NAMALWA (cell line): ENCODE measurements at places on chromosomes 16 and 17.

DNA sequence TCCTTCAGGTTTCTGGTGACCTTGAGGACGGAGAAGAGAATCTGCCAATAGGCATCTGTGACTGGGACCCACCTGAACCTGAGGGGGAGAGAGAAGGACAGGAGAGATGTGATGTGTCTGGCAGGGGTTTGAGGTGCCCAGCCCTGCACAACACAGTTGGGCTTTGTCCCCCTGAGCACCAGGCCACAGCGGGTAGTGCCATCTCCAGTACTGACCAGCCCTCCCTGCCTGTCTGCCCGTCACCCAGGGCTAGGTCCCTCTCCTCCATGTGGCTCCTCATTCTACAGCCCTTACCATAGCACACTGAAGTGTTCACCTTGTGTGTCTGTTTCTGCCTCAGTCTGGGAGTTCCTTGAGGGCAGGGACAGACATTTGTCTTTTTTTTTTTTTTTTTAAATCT, 30.8 kb downstream of the NLRP1 start:
- no peak for DNase-seq

DNA sequence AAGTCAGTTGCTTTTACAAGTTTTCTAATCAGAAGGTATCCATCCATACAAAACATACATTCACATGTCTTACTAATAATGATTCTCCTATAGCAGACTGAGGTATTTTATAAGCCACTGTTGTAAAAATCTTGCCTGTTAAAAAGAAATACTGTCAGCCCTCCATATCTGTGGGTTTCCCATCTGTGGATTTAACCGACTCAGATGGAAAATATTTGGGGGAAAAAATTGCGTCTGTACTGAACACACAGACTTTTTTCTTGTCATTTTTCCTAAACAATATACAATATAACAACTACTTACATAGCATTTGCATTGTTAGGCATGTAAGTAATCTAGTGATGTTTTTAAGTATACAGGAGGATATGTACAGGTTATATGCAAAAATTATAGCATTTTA, 90.4 kb downstream of the PARN start:
- no peak for DNase-seq

DNA sequence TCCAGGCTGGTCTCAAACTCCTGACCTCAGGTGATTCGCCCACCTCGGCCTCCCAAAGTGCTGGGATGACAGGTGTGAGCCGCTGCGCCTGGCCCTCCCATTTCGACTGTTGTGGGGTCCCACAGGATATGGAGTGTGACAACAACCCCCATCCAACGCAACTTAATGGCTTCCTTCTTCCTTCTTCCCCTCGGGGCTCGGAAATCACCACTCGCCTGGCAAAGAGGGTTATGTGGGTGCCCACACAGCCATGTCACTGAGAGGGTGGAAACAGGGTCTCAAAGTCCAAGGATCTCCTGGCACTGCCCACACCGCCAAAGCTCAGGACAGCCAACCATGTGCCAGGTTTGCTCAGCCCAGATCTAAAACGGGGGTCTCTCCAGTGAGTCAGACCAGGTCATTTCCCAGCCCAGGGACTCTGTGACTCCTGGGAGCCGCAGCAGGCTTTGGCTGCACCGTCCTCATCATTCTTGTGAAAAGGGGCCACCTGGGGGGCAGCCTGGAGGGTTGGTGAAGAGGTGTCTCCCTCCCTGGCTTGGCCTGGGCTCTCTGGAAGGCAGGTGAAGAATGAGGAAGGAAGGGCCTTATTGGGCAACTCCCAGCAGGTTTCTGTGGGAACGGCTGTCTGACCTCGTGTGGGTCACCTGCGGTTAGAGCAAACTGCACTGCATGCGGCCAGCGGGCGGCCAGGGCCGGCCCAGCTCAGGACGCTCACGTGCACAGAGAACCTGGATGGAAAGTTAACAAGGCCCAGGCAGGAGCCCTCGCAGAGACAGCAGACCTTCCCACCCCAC, 25.3 kb upstream of the LITAF start:
- DNase-seq = no peak

GRCh38 chr17:35799942-35800341, 4.5 kb upstream of the MMP28 start:
- no peak for DNase-seq

GRCh38 chr16:86662195-86662594, 83.8 kb downstream of the FOXL1 start:
- DNase-seq = no peak

GRCh38 chr16:17283016-17283415, 187.7 kb downstream of the XYLT1 start:
- DNase-seq = no peak

DNA sequence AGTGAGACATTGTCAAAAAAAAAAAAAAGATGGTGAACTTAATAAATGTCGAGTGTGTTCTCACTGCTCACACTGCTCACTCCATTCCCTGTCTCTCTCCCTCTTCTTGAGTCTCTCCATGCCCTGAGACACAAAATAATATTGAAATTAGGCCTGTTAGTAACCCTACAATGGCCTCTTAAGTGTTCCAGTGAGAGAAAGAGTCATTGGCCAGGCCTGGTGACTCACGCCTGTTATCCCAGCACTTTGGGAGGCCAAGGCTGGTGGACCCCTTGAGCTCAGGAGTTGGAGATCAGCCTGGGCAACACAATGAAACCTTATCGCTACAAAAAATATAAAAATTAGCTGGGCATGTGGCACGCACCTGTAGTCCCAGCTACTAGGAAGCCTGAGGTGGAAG, 16.2 kb upstream of the CSF3 start:
- DNase-seq = no peak

DNA sequence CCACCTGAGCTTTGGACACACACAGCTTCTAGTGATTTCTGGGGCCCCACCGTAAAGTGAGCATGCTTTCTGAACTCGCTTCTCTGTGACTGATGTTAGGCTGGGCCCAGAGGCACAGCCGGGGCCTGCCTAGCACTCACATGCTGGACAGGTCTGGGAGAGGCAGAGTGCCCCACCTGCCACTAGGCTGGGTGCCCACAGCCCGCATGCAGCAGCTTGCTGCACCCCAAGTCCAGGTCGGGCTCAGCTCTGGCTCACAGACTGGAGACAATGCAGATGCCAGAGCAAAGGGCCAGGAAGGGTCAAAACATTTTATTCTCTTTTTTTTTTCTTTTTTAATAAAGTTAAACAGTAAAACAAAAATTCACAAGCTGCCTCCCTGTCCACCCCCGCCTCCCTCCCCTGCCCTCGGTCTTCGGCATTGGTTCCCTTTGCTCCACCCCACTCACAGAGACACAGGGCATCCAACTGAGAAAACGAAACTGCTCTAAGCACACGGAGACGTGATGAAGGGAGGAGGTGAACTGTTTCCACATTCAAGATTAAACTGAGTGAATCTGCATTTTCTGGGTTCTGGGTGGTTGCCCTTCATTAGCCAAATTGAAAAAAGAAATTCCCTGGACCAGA, 9.7 kb downstream of the CNP start:
- DNase-seq = no peak

GRCh38 chr17:64399071-64399766, 8.6 kb upstream of the PECAM1 start:
- no peak for DNase-seq

- DNase-seq = peak; percentile 46
Observed at GRCh38 chr17:81665205-81666091, 957 bp downstream of the OXLD1 start.

DNA sequence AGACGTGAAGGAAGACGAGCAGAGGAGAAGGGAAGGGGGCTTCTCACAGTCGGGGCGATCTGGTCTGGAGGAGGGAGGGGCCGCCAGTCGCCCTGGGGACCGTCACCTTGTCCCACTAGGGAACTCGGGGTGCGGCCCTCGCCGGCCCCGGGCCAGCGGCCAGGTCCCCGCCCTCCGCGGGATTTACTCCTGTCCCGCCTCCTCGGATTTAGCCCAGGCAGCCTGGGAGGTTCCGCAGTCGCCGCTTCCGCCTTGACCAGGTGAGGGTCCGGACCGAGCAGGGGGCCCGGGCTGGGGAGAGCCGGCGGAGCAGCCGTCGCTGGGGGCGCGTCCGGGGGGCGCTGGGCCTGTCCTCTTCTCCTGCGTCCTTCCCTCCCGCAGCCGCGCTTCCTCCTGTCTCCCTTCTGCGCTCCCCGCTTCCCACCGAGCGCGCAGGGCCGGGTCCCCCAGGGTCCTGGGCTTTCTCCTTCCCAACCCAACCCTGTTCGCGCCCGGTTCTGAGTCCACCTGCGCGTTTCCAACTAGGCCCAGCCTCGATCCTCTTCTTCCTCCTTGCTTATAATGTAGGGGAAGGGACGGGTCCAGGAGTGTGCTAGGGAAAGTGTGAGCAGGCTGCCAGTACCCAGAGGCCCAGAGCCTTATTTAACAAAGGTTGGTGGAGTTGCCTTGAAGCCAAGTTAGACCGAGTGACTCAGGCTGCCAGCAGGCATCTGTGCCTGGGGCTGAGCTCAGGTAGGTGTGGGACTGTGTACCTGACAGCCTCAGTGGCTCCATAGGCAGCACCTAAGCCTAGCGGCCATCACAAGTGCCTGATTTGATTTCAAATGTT, at the start of gene TNK1:
Gene TNK1, plus strand, starts transcription at position 235 of the 829 bp plus-strand sequence. CDS start 1,838 bp downstream, outside the sequence.
- DNase-seq = no peak

- DNase-seq = no peak
Observed at GRCh38 chr17:71801301-71801700, 319.5 kb upstream of the SOX9 start.

DNA sequence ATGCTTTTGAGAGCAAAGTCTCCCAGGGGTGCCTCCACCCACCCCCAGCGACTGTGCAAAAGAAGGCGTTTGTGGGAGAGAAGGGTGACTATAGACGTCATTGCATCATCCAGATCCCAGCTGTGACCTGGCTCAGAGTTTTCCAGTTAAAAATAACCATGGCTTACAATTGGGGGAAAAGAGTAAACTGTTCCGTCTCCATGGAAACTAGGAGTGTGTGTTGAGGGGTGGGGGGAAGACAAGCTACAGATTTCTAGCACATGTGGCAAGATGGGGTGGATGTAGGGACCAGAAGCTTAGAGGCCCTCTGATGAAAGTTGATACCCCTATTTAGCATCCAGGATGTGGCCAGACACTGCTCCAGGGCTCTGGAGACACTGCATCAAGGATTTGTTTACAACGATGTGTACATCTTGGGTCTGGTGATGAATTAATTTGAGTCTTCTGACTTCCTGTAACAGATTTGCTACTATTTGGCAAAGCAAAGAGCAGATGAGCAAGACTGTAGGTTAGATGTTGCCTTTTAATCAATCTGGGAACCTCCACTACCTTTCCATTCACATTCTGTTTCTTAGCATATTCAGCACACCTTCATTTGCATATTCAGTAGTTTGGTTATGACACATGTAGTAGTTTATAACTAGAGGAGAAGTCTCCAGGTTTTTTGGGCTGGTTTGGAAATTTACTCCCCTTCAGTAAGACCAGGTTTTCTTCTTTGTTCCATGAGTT, 6.2 kb upstream of the DUSP14 start:
- DNase-seq = peak; percentile 24

DNA sequence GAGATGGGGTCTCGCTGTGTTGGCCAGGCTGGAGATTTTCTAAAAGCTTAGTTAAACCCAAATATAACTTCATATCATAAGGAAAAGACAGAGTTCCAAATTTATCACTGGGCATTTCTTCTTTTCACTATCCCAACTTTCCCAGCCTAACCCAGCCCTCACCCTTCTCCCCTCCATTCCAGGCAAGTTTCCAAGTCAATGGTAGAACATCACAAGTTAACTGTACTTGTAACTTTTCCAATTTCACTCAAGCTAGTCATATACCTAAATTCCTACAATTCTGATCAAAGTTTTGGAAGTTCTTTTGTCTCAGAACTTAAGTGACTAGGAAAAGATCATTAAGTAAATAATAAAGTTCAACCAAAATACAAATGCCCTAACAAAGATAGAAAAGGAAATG, 61.2 kb downstream of the USP32 start:
- DNase-seq = no peak

DNA sequence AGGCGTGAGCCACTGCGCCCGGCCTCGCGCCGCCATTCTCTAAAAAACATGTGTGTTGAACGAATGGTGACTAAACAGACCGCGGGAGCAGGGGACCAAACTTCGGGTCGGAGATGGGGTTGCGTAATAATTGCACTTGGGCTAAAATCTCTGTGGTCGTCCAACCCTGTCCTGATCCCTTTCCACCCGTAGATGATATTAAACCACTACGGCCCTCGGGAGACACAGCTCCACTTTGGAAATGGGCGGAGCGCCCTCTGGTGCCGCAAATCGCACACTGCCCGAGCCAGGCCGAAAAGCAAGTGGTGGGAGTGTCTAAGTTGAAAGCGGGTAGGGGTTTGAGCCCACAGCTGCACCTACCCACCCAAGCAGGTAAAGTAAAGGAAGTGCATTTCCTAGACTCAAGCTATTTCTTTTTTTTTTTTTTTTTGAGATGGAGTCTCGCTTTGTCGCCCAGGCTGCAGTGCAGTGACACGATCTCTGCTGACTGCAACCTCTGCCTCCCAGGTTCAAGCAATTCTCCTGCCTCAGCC, 17.0 kb downstream of the CAVIN1 start:
- peak; percentile 84 for DNase-seq

DNA sequence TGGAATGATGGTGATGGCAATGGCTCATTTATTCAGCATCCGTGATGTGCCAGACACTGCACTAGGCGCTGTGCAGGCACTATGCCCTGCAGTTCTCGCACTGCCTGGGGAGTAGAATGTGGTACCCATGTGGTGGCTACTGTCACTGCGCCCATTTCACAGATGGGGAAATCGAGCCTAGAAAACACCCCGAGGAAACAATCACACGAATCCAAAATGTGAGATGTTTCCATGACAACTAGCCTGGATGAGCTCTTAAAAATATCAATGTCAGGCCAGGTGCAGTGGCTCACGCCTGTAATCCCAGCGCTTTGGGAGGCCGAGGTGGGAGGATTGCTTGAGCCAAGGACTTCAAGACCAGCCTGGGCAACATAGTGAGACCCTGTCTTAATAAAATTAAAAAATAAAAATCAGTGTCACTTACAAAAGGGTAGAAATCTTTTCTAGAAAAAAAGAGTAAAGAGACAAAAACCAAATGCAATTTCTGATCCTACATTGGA, 57.9 kb upstream of the TNRC6A start:
- peak; percentile 22 for DNase-seq

GRCh38 chr16:48446534-48446920, 61.3 kb upstream of the SIAH1 start:
- no peak for DNase-seq

DNA sequence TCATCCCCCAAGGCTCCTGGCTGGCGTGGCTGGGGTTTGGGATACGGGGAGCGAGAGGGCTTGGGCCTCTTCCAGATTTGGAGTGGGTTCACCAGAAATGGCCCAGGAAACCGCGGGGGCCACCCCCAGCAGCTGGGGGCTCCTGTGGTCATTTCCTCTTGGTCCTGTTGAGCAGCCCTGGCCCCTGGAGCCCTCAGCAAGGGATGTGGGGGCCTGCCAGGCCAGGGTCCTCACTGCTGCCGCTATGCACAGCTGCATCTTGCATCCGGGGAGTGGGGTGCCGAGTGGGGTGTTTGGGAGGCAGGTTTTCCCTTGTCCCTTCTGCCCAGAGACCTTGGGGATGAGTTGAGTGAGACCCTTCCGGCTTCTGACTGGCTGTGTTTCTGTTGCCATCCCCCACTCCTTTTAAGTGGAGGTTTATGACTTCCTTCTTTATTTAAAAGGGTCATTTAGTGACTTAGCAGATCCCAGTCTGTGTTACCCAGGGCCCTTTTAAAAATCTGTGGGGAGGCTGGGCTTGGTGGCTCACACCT, 319.8 kb downstream of the SEC14L1 start:
- DNase-seq = peak; percentile 40

GRCh38 chr17:42422412-42422957, 571 bp downstream of the CAVIN1 start:
- DNase-seq = no peak
